ENCODE measurements at places on chromosomes 11 and 22. TPM values are rescaled to one million over a fixed set of nuclear protein-coding genes. Genes with fewer than 3 reads are reported as not detected.

BEST1 gene
- 2.1 TPM for total RNA-seq

RPS6KA4 gene
- 13.6 TPM for total RNA-seq

OR2AG2 gene
- not detected for total RNA-seq

LAYN gene
- total RNA-seq: 11.0 TPM

CYTH4 gene
- total RNA-seq: 12.0 TPM

CLMP gene
- total RNA-seq: 8.9 TPM

CHEK1 gene
- 9.4 TPM for total RNA-seq

CLDN5 gene
- 84.0 TPM for total RNA-seq

OR52I2 gene
- not detected for total RNA-seq

SCGB1C1 gene
- total RNA-seq: not detected

BTG4 gene
- not detected for total RNA-seq

NADSYN1 gene
- 27.7 TPM for total RNA-seq

OR51B4 gene
- 0.52 TPM for total RNA-seq

CCDC73 gene
- not detected for total RNA-seq

OR6A2 gene
- total RNA-seq: under 0.01 TPM

CNGA4 gene
- total RNA-seq: not detected

Data from skeletal muscle tissue (tissue), 5 donors.